Stimulated activated CD4-positive, alpha-beta T cell treated with anti-CD3 and anti-CD28 coated beads, Interleukin-1b, Interleukin-23, amount 100 ng/mL, for 24 hours (primary cell): ENCODE measurements at places on chromosomes 2 and 18.

- no peak for DNase-seq
Measured at GRCh38 chr2:48175254-48175653, 269.0 kb upstream of the FBXO11 start.

DNA sequence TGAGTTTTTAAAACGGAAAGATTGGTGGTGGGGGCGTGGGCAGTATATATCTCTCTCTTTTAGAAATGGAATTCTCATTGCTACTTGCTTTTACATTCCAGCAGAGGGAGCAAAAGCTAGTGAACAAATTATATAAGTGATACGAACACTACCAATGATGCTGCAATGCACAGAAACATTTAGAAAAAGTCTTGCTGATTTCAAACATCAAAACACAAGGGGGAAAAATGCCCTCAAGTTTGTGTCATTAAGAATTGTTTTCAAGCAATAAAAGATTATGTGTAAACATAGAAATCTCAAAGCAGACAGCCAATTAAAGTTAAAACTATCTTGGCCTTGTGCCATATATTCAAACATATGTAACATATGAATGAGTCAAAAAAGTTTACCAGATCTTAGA, 296.3 kb upstream of the KCNJ3 start:
- DNase-seq, result no peak

DNA sequence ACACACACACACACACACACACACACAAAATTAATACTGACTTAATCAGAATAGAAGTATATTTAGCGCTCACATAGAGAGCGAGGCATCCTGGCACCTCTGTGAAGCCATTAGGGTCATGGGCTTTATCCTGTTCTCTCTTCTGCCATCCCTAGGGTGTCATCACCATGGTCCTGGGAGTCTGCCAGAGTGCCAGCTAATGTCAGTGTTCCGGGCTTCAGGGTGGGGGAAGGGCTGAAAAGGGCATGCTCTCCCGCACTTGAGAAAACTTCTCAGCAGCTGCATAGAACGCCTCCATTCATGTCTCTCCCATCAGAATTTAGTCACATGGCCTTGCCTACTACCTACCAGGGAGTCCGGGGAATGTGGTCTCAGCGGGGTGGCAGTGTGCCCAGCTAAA, 19.7 kb upstream of the DYNC2LI1 start:
- no peak for DNase-seq

DNA sequence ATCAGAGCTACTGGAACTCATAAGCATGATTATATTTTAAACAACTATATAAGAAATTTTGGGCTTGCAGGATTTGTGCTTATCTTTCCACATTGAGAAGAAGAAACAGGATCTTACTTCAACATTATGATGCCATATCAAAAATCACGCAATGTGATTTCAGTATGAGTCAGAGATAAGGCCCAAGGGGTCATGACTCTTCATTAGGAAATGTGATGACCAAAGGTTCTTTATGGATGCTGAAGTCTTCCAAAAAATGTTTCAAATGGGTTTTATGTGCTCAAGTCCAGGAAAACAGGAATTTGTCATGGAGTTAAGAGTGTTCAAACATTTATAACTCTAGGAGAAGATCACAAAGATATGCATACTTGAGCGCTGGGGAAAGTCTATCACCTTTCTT, 7.8 kb upstream of the SERPINB2 start:
- DNase-seq, result no peak

GRCh38 chr2:16686641-16687040, 21.0 kb upstream of the CYRIA start:
- no peak for DNase-seq

DNA sequence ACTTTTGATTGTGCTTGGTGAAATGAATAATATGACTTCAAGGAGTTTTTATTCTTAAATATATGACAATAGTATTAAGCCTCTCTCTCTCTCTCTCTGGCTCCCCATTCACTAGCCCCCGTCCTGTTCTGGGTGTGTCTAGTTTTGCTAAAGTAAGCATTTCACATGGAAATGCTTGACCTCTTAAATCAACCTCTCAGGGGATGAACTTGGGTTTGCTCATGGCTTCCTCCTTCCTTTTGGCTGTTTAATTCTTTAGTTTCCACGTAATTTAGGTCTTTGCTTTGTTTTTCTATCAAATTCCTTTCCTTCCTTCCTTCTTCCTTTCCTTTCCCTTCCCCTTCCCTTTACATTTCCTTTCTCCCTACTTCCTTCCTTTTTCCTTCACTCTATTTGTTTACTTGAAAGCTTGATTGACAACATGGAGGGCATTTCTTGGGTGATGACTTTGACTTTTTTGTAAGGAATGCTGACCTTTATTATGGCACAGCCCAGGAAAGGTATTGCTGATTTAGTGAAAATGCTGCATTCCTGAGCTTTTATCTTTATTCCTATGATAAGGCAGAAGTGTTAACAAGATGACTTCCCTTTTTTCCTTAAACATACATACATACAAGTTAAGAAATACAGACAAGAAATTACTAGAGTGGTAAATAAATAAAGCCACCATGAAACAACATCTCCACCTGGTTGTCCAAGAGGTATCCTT, 3.6 kb downstream of the DPP4 start:
- DNase-seq, result no peak

- DNase-seq, result no peak
Measured at GRCh38 chr2:18372641-18373040, 187.8 kb downstream of the RDH14 start.

- no peak for DNase-seq
Measured at GRCh38 chr2:235406430-235406829, 87.4 kb upstream of the AGAP1 start.

- DNase-seq, result no peak
Measured at GRCh38 chr2:36371928-36372391, 16.4 kb downstream of the CRIM1 start.

DNA sequence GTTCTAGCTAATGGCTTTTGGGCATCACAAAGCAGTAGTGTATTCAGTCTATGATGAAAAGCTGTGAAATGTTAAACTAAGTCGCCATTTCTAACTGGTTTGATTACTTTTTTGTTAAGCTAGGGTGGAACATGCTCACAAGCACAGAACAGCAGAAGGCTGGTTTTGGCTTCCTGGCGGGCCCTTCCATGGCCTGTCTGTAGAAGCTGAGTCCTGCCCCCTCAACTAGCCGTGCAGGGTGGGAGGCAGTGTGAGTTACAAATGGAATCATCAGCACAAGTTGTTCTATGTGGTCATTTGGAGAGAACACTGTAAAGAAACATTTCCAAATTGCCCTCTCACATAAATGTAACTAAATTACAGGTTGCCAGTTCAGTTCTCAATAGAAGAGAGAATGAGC, 290.8 kb downstream of the ALPK2 start:
- DNase-seq, result no peak

DNA sequence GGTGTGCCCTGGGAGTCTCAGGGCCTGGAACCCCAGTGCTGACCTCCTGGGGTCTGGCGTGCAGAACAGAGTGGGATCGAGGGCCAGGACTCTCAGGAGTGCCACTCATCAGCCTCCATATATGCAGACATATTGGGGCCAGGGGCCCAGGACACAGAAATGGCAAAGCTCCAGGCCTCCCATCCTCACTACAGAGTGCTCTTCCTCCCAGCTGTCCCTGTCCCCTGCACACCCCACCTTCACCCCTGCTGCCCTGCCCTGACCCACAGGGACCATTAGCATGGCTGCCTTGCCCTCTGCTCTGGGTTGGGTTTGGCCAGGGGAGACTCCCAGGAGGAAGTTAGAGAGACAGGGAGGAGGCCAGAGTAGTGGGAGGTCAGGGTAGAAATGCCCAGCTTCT, 2.8 kb downstream of the TEX51 start:
- no peak for DNase-seq

DNA sequence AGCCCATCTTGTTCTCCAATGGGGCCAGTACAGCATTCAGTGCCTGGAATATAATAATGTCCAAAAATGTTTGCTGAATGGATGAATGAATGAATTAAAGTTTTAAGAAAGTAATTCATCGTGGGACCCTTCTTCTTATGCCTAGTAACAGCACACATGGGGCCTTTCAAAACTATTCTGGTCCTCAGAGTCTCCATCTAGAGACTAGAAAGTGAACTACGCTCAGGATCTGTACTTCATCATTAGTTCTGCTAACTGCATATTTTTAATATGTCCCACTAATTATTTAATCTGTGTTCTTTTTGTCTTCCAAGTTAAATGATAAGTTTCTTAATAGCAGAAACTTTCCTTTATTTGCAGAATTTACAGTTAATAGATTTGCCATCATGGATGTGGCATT, 172.5 kb downstream of the SMAD2 start:
- no peak for DNase-seq

DNA sequence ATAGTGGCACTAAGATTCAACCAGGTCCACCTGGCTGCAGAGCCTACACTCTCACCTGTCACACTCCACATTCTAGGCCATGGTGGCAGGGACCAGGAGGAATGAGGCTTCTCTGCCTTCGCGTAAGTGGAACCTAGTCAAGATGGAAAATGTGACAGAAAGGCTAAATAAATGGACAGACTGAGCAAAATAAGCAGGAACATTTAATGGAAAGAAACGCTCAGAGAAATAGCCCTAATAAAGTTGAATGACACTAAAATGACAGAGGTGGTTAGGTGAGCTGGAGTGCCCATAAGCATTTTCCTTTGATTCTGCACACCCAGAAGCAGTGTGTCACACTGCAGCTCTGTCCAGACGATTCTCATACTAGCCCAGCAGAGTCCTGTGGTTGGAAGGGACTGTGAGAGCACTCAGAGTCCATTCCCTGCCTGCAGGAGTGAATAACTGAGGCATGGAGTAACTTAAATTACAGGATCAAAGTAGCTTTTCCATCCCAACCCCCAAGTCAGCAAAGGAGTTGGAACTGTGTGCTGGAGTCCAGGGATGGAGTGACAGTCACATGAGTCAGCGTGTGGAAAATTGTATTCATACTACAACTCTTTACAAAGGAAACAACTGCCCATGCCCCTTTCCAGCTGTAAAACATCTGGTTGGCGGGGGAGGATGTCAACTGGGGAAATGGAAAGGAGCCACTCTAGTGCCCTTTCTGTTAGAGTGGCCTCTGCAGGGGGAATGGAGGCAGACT, 105.4 kb upstream of the LGALSL start:
- no peak for DNase-seq

- no peak for DNase-seq
Measured at GRCh38 chr2:160703648-160704585, 210.3 kb upstream of the RBMS1 start.

DNA sequence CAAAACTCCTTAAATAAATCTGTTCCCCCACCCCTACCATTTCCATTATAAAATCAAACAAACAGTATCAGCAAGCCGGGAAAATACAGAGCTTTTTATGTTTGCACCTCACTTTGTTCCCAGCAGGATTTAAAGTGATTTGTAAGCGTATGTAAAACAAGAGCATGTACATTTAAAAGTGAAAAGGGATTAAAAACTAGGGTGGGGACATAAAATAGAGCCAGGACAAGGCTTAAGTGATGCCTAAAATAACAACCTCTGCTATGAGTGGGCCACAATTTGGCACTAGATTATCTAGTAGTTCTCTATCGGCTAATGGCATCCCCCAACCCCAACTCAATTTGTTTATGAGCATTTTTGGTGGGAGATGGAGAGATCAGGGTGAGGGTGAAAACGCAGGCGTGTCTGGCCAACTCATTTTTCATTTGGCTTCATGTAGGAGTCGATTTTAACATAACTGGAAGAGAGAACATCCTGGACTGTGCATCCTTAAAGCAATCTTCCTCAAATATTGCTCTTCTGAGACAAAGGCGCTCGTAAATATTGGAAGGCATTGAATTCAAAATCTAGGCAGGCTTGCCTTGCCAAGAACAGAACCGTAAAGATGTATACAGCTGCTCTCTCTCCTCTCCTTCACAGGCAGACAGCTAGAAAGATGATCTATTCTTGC, 34.5 kb upstream of the TSPYL6 start:
- no peak for DNase-seq

DNA sequence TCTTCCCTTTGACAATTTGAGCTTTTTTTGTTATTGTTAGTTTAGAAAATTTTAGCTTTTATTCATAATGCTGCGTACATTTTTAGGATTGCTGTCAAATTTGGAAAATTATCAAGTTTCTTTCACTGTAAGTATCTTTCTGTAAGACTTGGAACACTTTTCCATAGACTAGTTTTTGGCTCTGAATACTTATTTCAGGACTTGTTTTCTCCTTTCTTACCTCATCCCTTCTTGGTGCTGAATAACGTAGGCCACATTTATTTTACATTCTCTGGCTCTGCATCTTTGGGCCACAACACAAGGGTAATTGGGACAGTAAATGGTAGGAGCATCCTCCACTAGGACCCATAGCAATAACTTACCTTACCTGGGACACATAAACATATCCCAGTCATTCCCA, 85.1 kb downstream of the CCDC85A start:
- no peak for DNase-seq

DNA sequence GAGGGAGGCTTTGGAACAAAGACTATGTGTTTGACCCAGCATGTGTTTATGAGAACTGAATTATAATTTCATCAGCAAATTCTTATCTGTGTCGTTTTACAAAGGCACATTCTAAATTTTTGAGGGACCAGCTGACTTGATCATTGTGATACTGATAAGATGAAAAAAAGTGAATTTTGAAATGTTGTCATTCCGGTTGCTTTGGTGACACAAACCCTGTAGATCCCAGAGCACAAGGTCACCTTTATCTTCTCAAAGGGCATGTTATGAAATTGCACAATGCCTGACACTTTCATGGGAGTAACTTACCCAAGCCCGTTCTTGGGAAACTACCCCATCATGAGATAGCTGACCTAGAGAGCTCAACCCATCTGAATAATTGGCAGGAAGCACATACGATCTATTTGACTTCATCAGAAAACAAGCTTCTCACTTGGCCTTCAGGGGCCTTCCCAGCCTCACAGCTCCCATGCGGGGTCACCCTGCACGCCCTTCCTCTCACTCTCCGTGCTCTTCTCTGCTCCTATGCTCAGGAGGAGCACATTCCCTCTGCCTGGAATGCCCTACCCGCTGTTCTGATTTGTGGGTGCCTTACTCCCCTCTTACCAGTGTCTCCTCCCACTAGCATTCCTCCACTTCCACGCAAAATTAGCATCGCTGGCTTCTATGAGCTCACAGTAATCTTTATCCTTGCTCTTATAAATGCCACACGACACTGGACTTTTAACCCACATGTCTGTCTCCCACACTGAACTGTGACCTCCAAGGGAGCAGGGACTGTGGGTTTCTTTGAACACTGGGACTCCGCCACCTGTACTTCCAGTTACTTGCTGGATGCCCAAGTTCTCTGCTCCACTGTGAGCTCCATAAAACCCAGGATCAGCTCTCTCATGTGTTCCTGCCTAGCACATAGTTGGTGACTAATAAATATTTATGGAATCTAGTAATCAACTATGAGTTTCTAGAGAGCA, 555.8 kb upstream of the ID2 start:
- no peak for DNase-seq

DNA sequence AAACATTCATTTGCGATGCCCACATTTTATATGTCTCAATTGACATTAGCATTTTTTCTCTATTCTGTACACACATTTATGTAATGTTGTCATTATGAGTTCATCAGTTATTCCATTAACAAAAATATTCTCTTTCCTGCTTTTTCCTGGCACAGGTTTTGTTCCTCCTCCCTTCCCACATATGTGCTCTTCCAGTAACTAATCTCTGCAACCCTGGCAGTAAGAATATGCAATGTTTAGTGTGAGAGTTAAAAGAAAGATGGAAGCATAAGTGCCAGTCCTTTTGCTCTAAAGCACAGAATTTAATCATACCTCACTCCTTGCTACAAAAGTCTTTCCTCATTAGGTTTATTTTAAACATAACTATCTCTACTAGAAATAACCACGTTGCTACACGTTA, 155.8 kb upstream of the ERBB4 start:
- no peak for DNase-seq

- no peak for DNase-seq
Measured at GRCh38 chr2:164711766-164712138, 90.5 kb upstream of the GRB14 start.
